ENCODE measurements at places on chromosomes 6 and 20.

DNA sequence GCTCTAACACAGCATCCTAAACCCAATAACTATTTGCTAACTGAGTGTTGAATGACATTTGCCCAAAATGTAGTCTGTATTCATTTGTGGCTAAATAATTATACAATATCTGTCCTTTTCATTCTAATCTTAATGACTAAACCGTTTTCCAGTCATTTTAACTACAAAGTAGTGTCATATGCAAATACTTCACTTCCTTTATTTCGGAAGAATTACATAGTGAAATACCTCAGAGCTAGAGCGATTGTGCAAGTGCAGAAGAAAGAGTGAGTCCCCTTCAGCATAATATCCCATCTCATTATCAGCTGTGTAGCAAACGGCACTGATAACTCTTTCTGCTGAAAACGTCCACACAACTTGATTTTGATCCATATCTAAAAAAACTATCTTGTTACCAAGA, 66.2 kb downstream of the ROS1 start:
- no peak for DNase-seq

GRCh38 chr20:61976263-61976643, 89.4 kb downstream of the TAF4 start:
- no peak for DNase-seq

DNA sequence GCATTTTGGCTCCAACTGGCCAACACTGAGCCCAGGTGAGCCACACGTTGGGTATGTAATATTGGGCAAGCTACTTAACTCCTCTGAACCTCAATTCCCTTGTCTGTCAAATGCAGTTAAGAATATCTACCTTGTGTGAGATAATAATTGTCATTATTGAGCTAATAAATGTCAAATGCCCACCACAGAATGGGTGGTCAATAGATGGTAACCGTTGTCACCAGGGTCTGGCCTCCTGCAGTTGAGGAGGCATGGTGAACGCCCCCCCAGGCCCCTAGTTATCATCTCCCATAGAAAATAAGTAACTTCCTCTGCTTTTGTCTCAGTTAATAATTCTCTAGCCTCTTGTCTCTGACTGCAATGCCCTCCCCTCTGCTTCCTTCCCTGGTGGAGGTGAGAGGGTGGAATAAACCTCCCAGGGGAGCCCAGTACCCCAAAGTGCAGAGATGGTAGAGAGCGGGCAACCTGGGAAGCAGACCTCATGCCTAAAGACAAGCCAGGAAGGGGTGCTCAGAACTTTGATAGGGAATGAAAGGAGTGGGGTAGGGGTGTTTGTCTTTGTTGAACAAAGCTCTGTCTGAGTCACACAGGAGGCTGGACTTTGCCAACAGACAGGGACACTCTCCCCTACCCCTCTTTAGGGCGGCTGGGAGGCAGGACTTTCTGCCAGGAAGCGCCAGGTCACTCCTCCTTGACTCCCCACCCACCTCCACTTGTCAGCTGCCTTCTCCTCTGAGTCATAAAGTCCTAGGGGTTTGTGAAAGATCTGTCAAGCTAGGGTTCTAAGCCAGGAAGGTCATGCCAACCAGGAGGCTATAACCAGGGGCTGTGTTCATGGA, 1.3 kb upstream of the UNC5CL start:
- no peak for DNase-seq

- DNase-seq = no peak
Measured at GRCh38 chr20:44445742-44446710, 29.6 kb upstream of the TTPAL start.

- no peak for DNase-seq
Measured at GRCh38 chr6:93453956-93454355, 34.6 kb upstream of the EPHA7 start.

GRCh38 chr6:77876300-77876699, 223.5 kb downstream of the MEI4 start:
- no peak for DNase-seq

DNA sequence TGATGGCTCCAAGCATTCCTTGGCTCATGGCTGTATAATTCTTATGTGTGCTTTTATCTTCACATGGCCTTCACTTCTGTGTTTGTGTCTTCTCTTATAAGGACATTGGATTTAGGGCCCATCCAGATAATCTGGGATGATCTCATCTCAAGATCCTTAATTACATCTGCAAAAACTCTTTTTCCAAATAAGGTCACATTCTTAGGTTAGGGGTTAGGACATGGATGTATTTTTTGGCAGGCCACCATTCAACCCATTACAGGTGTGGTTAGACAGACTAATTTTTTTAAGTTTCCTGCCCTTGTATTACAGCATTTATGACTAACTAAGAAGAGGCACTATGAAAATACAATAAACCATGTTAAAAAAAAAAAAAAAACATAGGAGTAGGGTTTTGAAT, 254.0 kb downstream of the TPBG start:
- no peak for DNase-seq

- peak; percentile 35 for DNase-seq
Measured at GRCh38 chr6:80003826-80004172, 650 bp upstream of the TTK start.

- no peak for DNase-seq
Measured at GRCh38 chr20:22223236-22223635, 361.1 kb downstream of the FOXA2 start.

- DNase-seq = no peak
Measured at GRCh38 chr20:47743671-47744070, 41.6 kb downstream of the SULF2 start.

DNA sequence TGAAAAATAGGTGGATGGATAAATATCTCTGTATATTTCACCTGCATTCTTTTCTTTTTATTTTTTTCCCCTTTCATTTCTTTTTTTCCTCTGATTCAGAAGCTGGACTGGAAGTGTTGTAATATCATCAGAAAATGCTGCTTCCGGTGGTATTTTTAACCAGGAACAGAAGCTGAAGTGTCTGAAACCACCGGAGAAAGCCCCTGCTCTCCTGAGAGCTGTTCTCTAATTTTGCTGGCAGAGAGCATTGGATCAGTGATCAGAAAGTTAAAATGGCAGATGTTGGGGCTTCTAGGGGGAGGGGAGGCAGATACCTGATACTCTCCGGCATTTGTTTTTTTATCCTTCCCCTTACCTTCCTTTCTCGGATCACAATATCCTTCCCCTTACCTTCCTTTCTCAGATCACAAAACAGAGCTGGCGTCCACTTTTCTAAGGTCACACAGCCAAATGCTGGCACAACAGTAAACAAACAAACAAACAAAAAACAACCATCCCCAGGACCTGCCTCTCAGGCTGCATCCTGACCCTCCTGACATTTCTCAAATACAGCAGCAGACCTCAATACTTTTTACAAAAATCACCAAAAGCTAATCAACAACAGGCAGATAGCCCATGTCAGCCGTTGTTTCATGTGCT, 143.2 kb upstream of the ZNF217 start:
- no peak for DNase-seq

DNA sequence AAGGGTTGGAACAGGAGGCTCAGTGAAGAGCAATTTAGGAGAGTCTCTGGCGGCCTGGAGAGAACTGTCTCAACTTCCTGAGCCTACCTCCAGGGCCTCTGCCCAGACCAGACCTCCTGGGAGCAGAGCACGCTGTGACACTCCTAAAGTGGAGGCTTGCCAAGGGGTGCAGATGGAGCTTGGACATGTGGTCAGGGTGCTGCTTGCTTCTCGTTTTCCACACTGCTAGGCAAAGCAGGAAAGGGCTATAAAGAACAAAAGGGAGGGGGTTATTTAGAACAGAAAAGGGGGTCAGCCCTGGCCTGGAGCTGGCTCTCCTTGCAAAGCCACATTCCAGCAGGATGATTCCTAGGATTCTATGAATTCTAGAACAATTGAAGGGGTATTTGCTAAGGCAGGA, 145.7 kb upstream of the GGTLC1 start:
- DNase-seq = no peak

DNA sequence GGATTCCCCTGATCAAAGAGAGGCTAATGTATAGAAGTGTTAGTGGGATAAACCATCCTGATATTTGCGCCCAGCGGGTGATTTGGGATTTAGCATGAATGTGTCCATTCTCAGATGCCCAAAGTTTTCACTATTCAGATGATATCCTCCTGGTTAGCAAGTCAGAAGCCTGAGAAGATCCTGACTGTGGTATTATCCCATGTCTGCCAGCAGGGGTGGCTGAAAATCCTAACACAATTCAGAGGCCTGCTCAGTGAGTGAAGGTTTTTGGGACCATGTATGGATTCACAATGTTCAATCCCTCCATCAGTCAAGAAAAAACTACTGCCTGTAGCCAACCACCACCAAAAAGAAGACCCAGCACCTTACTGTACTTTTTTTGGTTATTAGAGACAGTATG, 34.1 kb upstream of the SPACA1 start:
- no peak for DNase-seq

DNA sequence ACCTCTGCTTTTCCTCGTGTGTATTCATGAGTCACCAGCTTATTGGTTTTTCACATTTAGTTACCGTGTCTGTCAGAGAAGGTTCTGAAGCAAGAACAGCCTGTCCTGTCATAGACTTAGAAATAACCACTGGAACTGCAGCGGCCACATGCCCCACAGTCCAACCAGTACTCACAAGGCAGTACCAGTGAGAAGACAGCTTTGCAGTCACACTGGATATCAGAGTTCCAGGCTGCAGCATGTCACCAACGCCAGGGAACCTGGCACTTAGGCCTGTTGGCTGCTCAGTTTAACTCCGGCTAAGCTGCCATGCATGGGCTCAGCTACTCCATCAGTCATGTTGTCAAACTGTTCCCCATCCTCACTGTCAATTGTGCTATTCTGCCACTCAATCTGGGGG, 40.1 kb downstream of the ADNP start:
- no peak for DNase-seq

DNA sequence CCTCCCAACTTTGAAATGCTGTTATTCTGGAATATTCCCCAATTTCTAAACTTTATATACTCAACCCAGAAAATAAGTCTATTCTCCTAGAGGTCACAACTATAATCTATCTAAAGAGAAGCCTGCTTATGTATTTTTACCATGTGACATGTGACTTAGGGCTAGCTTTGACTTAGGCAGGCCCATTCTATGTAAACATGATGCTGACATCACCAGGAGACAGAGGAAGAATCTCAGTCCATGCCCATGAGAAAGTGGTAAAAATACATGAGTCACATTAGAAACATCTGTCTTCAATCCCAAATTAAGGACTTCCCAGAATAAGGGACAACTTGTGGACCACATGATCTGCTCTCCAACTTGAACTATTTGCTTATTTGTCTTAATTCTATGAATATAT, 113.6 kb upstream of the ID4 start:
- no peak for DNase-seq

DNA sequence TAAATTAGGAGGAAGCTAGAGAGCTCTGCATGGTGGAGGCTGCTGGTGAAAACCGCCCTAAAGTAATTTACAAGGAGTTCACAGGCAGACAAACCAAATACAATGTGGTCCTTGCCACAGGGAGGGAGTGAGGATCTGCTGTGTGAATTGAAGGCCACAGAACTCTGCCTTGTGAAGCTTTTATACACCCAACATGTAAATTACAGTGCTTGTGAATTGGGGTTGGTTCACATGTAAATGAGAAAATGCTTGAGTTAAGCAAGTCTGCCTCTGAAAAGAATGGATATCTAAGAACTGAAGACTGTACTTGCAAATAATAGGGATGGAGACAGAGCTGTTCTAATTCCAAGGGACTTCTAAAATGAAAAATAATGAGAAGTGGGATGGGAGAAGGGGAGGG, 194.2 kb downstream of the SLC35F1 start:
- no peak for DNase-seq

- DNase-seq = no peak
Measured at GRCh38 chr6:128463942-128464341, 56.5 kb downstream of the PTPRK start.

DNA sequence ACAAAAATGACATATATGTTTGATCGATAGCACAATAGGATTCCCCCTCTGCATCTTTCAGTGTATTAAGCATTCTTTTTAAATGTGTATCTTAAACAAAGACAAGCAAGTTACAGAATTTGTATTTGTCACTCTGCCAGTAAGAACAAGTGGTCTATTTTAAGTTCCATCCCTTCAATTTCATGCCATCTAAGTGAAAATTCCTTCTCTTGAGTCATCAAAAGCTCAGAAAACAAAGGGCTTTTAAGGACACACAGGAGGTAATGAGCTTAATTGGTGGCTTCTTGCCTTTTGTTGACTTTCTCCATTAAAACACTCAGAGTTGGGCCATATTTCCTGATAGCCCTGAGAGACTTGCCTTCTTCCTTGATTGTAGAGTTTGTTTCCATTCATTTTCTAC, 547.8 kb downstream of the TENT5A start:
- no peak for DNase-seq

DNA sequence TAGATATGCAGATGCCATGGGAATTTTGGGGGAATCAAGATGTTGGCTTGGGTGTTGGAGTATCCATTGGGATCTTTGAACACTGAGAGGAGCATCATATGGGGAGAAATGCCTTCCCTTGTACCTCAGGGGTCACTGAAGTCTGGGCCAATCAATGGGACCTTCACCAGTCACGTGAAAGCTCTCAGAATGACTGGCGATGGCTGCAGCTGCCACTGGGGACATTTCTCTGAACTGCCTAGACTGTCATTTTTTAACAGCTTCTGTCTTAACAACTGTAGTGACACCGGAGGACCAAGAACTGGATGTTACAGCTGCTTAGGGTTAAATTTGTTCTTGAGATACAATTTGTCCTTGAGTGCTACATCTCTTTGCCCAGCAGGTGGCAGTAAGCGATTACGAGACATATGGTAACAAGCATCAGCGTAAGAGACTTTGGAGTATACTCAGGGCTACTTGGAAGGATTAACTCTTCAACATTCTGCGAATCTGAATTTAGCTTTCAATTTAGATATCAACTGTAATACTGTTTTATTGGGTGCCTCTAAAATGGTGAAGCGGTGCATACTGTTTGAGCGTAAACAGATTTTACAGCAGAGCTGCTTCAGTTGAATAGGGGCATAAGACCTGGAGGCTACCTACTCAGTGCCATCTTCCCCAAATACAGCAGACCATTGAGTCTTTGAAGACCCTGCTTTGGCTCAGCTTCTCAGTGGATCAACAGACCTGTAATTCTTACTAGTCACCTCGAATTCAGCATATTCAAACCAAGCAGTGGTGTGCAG, 36.0 kb downstream of the CCN2 start:
- peak; percentile 46 for DNase-seq

- DNase-seq = no peak
Measured at GRCh38 chr6:42899871-42900270, 16.0 kb upstream of the PTCRA start.
